ENCODE measurements at places on chromosomes 2 and 18. TPM values are rescaled to one million over a fixed set of nuclear protein-coding genes. Genes with fewer than 3 reads are reported as not detected.

DNER gene
- total RNA-seq: 68.3 TPM

XDH gene
- 0.19 TPM for total RNA-seq

GAREM1 gene
- total RNA-seq: not detected

UPP2 gene
- not detected for total RNA-seq

ARHGAP28 gene
- 20.4 TPM for total RNA-seq

ITGB6 gene
- total RNA-seq: 0.29 TPM

SCYGR5 gene
- total RNA-seq: not detected

- no peak for DNase-seq
Observed at GRCh38 chr18:644395-645004, 13.0 kb upstream of the TYMS start.

- DNase-seq: no peak
Observed at GRCh38 chr18:22165049-22165602, 4.3 kb upstream of the GATA6 start.

GRCh38 chr18:75314117-75314516 lies 103.5 kb downstream of the TSHZ1 start:
- no peak for DNase-seq

TTN gene
- 0.02 TPM for total RNA-seq

GRCh38 chr2:76194031-76194775 lies 483.5 kb upstream of the GCFC2 start:
- DNase-seq: no peak

DNA sequence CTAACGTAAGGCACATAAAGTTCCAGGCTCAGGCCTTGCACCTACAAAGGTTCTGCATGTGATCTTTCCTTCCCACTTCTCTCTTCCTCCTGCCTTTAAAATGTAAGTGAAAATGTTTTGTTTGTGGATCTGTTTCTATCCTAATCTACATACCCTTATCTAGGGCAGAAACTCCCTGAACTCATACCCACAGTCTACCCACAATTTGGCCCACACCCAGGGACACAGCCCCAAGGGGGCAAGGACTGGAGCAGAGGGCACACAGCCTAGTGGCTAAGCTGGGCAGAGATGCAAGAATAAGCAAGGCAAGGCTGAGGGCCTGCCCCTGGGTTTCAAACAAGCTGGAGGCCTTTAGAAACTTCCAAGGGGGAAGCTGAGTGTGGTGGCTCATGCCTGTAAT lies 71.0 kb downstream of the HS1BP3 start:
- DNase-seq: no peak

GRCh38 chr2:199460101-199460671 lies 2.4 kb upstream of the SATB2 start:
- peak; percentile 40 for DNase-seq

DNA sequence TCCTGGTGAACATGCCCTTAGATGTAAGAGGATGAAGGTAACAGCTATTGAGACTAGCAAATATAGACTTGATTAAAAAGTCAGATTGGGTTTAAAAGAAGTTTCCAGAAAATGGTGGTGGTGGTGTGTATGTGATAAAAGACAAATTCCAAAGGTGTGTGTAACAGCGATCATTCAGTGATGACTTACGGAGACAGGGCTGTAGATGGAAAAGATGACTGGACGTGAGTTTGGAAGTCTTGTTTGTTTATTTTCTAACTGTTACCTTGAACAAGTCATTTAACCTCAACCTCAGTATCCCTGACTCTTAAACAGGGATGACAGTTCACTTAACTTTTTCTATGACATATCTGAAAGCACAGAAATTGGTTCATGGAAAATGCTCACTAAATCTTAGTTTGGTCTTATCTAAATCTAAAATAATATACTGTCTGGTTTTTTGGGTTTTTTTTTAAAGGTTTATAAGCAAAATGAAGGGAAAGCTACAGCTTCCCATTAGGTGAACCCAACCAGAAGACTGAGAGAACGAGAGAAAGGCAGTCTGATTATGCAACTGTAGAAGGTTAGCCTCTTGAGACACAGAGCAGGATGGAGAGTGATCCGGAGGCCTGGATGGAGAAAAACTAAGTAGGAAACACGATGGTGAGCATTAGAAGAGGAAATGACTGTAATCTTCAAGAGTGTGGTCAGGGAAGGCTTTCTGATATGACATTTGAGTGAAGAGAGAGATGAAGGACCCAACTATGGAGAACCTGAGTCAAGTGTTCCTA lies 71.9 kb downstream of the TCF4 start:
- no peak for DNase-seq

DNA sequence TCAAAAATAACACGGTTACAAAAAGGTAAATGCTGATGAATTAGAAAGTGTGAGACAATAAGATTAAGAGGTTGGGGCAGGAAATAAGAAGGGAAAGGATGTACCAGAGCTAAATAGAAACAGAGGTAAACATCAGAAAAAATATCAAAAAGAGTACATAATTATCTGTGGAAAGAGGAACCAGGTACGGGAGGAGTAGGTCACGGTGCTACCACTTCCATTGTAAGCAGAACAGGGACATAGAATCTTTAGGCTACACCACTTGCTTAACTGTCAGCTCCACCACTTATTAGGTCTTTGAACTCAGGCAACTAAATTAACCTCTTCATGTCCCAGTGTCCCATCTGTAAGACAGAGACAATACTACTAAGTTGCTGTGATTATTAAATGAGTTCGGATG lies 350.3 kb downstream of the LRATD1 start:
- DNase-seq: no peak

DNA sequence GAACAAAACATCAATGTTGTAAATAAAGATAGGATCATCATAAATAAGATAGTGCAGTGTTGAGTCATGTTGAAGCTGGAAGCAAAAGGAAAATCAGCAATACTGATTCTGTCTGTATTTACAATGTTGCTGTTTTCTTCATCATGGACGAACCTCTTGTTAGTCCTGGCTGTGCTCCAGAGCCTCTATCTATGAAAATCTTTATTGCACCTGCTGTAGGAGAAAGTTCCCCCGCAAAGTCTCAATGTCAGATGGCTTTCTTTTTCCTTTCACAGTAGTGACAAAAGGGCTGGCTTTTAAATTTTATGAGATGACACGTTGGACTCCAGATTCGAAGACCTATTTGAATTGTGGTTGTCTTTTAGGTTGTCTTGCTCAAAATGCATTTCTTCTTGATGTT lies 98.5 kb upstream of the LRRTM1 start:
- DNase-seq: no peak

DNA sequence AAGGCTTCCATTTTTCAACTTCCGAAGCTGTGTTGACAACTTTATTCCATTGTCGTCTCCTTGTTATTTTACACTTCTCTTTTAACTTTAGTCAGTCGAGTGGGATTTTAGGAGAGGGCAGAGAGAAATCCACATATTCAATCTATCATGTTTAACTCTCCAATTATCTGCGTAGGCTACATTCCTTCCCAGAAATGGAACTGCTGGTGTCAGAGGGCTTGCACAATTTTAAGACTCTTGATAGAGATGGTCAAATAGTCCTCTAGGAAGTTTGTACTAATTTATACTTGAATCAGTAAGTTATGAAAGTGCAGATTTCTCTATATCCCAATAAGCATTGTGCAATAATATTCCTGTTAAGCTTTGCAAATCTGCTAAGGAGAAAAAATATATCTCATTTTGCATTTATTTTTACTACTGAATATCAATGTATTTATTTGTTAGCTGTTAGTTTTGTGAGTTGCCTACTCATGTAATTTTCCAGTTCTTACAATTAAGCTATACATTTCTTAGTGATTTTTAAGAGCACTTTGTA lies 95.6 kb downstream of the CYP26B1 start:
- no peak for DNase-seq

- DNase-seq: no peak
Observed at GRCh38 chr2:105042189-105042588, 4.3 kb downstream of the MRPS9 start.

DNA sequence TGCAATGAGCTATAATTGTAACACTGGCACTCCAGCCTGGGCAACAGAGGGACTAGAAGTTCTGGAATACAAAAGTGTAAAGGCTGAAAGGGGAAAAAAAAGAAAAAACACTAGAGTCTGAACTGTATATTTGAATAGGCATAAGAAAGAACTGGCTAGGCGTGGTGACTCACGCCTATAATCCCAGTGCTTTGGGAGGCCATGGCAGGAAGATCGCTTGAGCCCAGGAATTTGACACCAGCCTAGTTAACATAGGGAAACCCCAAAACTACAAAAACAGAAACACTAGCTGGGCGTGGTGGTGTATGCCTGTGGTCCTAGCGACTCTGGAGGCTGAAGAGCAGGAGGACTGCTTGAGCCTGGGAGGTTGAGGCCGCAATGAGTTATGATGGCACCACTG lies 70.6 kb downstream of the SAP130 start:
- DNase-seq: peak; percentile 16

DNA sequence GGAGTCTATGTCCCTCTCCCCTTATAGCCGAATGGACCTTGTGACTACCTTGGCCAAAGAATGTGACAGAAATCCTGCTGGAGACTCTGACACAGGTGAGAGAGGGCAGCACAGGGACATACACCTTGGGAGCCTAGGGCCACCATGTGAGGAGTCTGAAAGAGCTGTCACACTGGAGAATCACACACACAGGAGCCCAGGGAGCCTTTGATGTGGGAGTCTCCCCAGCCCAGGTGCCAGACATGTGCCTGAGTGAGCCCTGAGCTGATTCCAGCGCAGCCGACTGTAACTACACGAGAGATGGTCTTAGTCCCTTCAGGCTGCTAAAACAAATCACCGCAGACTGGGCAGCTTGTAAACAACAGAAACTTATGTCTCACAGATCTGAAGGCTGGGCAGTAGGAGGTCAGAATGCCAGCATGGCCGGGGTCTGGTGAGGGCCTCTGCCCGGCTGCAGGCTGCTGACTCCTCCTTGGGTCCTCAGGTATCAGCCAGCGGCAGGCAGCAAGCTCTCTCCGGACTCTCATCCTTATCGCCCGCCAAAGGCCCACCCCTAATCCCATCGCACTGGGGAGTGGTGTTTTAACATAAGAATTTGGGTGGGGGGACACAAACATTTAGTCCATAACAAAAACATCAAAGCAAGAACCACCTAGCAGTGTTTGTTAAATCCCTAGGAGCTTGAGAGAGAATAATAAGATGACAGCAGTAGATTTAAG lies 63.8 kb upstream of the GPR45 start:
- DNase-seq: no peak

DNA sequence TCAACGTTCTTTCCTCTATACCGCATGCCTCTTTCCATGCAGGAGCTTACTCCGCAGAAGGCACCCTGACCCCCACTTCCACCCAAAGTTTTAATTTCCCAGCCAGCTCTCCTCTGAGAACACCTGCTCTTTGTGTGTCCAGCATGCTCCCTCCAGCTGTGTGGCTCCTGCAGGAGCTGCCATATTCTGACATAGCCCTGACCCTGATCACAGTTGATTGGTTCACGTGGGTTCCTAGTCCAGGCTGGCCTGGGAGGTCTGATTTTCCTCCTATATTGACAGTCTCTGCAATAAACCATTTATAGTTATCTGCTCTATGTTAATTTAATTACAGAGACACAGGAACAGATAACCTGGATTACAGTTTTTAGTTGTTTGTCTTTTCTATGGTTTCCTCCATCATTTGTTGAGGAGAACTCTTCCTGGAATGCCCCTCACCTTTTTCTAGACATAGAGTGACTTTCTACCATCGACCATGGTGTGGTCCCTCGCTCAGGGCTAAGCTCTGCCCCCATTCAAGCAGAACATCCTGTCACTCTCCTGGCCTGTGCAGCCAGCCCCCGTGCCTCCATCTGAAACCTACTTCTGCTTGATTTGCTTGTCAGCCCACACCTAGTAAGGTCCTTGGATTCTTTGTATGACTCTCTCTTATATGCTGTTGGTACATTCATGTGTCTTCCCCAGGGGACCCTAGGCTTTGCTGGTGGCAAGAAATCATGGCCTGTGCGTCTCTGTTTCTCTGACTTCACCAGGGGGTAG lies 231.5 kb downstream of the LPIN1 start:
- no peak for DNase-seq

ASB18 gene
- total RNA-seq: not detected

RRM2 gene
- total RNA-seq: 130 TPM

LBX2 gene
- 0.45 TPM for total RNA-seq

DNA sequence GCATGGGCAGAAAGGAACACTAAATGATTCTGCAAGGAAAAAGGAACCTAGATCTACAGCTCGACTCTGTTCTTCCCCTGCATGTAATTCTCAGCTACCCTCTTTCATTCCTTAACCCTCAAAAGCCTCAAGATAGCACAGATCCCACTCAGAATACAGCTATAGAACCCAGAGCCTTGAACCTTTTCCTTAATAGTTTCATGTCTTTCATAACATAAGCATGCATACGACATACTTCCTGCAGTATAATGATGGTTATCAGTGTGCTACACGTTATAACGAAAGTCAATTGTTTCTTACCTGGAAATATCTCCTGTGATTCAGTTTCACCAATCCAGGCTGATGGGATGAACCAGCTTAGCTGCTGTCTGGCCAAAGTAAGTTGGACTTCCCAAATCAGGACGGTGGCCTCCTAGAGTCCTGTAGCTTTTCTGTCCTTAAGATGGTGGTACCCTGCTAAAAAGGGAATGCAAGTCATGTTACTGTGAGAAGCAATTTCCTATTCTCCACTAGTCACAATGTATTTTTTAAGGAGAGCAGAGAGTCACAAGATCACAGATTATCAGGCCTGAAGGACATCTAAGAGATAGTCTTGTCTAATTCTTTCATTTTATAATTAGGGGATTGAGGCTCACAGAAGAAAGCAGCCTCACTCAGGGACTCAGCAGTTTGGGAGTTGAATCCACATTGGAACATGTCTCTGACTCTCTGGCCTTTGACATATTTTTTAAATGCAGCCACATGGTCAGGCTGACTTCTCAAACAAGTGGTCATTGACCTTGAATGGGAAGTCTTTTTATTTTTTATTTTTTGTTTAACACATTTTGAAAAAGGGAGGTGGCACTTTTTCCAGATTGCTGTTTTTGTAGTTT lies 41.8 kb downstream of the CYRIA start:
- DNase-seq: no peak

DNAJC5G gene
- total RNA-seq: not detected

MDH1 gene
- 440 TPM for total RNA-seq

DNA sequence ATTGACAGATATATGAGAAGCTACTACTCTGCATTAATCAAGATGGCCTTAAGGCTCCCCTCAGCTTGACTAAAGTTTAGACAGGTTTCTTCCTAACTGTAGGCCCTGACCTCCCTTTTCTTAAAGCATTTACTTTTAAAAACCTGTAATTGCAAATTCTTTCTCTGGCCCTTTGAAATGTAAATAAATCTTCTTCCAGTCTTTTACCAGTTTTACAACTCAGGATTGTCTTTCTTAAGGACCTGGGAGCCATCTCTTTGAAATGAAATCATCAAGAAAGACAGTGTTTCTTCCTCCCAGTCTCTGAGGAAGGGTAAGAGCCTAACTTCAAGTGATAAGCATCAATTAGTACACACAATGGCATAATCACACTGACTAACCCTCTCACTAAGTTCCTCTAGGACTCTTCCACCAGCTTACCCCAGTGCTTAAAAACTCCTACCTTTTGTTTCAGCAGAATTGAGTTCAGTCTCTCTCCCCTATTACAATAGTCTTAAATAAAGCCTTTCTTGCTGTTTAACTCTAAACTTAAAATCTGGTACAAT lies 58.7 kb upstream of the CDH20 start:
- DNase-seq: no peak

GRCh38 chr2:66575625-66576310 lies 140.8 kb downstream of the MEIS1 start:
- DNase-seq: peak; percentile 25
